Esophagus muscularis mucosa (tissue), 4 donors: ENCODE measurements at places on chromosomes 6 and 20. TPM values are rescaled to one million over a fixed set of nuclear protein-coding genes. Genes with fewer than 3 reads are reported as not detected.

DNA sequence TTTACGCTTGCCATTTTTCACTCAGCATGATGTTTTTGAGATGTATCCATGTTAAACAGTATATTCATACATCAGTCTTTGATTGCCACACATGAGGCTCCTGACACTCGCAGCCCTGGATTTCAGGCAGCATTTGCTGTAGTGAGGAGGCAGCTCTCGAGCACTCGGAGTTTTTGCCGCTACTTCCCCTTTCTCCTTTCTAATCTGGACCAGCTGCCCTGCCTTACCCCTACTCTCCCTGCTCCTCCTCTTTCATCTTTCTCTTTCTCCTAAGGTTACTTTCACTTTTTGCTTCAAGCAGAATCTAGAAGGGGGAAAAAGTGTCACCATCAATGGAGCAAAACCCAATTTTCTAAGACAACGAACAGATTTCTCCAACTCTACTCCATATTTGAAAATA lies 5.9 kb upstream of the CST3 start:
- no peak for DNase-seq

TMEM181 gene
- total RNA-seq: 31.6 TPM

DNA sequence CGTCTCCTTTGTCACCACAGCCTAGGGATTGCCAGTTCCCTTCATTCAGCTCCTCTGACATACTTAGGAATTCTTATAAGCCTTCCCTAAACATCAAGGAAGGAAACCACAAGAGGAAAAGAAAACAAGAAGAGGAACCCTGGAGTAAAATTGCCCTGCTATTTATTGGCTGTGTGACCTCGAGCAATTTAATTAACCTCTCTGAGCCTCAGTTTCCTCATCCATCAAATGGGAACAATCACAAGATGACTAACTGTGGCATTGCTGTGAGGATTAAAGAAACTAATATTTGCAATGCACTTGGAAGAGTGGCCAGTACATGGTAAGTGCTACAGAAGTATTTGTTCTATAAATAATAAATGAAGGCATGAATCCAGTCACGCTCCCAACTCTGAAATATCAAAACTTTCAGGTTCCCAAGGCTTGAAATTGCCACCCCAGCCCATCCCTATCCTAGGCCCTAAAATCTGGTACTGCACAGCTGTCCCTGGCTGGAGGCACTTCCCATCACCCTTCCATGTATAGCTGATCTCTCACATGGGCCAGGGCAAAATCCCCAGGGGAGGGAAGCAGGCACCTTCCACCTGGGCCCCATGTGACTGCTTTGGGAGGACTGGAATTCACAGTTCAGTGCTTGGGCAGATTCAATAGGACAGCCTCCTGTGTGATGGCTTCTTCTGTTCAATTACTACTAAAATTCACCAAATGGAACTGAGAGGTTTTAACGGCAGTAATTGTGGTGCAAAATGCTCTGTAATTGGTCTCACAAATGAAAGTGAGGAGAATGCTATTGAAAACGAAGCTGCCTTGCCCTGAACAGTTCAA lies 78.0 kb upstream of the MAFB start:
- no peak for DNase-seq

DNA sequence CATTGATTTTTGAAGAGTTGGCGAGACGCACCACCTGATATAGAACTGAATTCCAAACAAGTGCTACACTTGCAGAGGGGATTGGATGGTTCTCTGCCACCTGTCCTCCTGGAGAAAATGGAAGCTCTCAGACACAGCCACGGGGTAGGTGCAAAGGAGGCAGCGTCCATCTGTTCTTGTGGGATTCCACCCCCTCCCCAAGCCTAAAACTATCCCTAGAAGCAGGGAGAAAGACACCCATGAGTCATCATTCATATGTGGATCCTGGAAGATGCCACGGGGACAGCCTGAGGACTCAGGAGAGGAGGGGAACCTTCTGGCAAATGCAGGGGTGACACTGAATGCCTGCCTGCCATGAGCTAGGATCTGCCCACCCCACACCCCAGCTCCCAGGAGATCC lies 171.3 kb upstream of the CST7 start:
- DNase-seq: no peak

- DNase-seq: no peak
These were observed 12.9 kb downstream of the RPS6KA2 start for GRCh38 chr6:166614171-166614583.
